ENCODE measurements at places on chromosomes 4 and X.
A peak's percentile ranks its signal among the peaks of the same experiment; 100 is the strongest.

DNA sequence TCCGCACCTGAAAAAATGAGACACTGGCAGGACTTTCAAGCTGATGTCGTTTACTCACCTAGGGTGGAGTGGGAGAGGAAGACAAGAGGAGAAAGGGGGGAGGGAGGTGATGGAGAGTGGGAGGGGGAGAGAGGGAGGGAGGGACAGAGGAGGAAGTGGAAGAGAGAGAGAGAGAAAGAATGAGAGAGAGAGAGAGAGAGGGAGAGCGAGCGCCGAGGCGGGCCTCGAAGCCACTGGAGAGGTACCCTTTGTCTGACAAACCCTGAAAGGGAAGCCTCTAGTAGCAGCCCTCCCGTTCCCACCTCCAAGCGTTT lies 296 bp upstream of the ADGRL3 start:
- DNase-seq, result no peak

GRCh38 chrX:24515447-24515846 lies 50.4 kb downstream of the PDK3 start:
- DNase-seq, result no peak

DNA sequence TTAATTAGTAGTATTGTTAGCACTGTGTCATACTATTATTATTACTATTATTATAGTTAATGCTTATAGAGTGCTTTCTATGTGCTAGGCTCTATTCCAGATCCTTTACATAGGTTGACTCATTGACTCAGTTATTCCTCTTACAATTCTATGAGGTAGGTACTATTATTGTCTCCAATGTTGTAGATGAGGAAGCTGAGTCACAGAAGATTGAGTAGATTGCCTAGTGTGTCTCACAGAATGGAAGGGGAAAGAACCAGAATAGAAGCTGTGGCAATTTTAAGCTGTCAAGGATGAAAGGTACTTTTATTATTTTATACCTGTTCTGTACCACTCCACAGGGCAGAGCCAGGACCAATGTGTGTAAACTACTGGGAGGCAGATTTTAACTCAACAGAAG lies 1.9 kb upstream of the TCEAL1 start:
- DNase-seq, result peak; percentile 29

DNA sequence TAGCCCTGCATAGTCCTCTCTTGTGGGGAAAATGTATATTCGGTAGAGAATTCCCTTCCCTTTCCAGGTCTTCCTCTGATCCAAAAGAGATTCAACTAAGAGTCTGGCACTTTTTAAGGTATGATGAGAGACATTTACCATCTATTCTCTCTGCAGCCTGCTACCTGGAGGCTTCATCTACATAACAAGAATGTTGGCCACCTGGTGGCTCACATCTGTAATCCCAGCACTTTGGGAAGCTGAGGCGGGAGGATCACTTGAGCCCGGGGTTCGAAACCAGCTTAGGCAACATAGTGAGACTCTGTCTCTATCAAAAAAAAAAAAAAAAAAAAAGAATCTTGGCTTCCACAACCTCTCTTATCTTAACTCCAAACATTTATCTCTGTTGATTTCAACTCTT lies 40.4 kb upstream of the NOCT start:
- no peak for DNase-seq

Measured in suppressor macrophage treated with lipopolysaccharide for 4 hours (primary cell).